ENCODE measurements at places on chromosomes 7 and 10.

DNA sequence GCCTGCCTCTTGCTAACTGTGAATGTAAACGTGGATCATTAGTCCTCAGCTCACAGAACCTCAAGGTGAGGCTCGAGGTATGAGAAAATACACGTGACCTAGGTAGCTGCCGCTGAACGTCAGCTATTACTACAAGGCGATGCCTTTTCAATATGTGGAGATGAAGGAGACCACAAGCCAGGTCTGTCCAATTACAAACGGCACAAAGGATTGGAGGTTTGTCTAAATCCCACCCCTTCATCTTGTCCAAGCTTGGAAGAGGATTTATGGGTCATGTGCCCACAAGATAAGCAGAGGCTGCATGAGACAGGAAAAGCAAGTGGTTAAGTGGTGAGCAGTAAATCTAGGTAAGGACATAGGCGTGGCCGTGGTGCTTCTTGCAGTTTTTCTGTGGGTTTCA, 3.4 kb downstream of the H2BK1 start:
- no peak for DNase-seq

DNA sequence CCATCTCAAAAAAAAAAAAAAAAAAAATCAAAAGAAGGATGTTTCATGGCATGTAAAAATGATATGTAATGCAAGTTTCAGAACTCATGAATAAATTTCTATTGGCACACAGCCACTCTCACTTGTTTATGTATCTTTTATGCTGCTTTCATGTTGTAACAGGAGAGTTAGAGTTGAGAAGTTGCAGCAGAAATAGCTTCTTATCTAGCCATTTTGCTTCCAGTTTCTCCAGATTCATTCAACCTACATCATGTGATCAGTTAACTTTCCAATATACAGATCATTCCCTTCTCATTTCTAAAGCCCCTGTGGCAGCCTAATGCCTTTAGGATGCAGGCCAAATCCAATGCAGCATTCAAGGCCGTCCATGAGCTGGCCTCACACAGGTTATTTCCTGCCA, 30.4 kb downstream of the ZNF786 start:
- DNase-seq: no peak

- DNase-seq: no peak
Observed at GRCh38 chr7:158239290-158239981, 348.2 kb downstream of the PTPRN2 start.

DNA sequence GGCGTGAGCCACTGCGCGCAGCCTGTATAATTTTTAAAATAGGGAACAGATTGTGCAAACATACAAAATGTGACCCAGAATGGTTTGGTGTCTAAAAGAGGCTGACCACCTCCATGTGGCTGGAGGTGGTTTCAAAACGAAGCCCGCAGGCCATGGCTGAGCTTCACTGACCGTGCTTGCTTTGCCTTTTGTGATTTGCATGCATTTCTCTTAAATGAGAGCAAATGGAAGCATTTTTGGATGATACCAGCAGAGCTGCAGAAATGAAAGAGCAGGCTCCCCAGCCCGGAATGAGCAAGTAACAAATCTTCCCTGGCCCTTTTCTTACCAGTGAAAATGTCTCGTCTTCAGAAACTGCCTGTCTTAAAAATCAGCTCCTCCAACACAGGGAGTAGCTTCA, 239.9 kb downstream of the CAMK1D start:
- no peak for DNase-seq

DNA sequence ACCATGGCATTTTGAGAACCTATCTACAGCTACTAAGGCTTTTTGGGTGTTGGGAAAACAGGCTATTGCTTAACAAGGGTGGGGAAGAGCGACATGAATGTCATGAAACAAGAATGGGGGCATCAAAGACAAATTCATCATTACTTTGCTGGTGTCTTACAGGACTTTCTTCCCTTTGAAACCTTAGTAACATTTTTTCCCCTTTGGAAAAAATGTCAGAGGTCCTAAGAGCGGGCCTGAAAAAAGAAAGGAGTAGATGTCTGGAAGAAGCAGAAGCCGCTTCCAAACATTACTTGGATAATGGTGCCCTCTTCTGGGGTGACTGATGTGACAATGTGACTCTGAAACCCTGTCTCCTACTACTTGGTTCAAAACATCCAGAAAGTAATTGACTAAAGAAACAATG, 3.8 kb upstream of the DDX50 start:
- no peak for DNase-seq

- DNase-seq: no peak
Observed at GRCh38 chr7:71558806-71559613, 427.1 kb downstream of the GALNT17 start.

- DNase-seq: no peak
Observed at GRCh38 chr7:2986561-2986960, 57.1 kb downstream of the CARD11 start.
